Nasal cavity respiratory epithelium epithelial cell of viscerocranial mucosa (primary cell): ENCODE measurements at places on chromosomes 2 and 18. TPM values are rescaled to one million over a fixed set of nuclear protein-coding genes. Genes with fewer than 3 reads are reported as not detected.

LOXL3 gene
- total RNA-seq: 0.28 and 0.34 TPM in 2 replicates

RGPD4 gene
- total RNA-seq: not detected in 2 replicates

SERPINB12 gene
- total RNA-seq: 0.28 and 0.34 TPM in 2 replicates

SCN2A gene
- 0.34 and 0.64 TPM in 2 replicates for total RNA-seq

UGT1A1 gene
- total RNA-seq: under 0.01 and 1.5 TPM in 2 replicates

AGXT gene
- not detected in 2 replicates for total RNA-seq

CYS1 gene
- total RNA-seq: under 0.01 and 0.43 TPM in 2 replicates

KCNG3 gene
- under 0.01 TPM in 2 replicates for total RNA-seq

SLC23A3 gene
- total RNA-seq: 0.68 and 3.8 TPM in 2 replicates
